ENCODE measurements at places on chromosomes 16 and 17.

DNA sequence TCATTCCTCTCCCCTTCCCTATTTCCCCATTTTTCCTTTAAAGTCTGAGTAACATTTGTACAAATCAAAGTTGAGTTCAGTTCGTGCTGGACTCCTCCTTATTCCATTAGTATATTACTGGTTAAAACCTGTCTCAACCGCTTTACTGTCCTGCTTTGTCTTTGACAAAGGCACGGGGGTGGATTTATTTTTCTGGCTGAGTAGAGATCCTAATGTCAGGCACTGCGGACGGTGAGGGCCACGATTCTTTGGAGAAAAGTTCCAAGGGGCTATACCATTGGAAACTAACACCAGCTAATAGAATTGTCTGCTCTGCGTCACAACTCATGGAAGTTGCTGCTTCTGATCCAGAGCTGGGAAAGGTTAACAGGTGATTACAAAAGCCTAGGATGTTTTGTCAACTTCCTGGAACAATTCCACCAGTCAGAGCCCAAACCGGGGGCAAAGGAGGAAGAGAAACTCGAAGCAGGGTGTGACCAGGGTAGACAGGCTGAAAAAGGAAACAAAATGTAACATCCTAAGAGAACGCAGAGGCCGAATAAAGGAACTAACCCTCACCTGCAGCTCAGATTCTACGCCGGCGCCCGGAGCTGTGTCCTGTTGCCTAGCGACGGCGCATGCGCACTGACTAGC is 12.4 kb downstream of the TAT start:
- no peak for DNase-seq

- DNase-seq, result no peak
Observed at GRCh38 chr16:81116285-81116684, 20.1 kb upstream of the GCSH start.

DNA sequence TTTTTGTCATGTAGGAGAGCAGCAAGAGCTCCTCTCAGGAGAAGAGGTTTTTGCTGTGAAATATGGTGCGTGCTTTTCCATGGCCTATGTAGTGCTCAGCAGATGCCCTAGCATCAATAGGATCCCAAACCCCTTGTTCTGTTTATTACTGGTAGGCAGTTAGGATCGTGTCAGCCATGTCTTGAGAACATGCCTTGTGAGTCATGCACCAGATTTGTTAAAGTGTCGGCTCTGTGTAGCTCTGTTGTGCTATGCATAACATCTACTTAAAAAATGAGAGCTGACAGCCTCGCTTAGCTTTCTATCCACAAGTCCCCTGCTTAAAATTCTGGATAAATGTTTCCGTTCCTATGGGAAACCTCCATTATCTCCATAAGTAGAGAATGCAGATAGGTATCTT is 4.4 kb upstream of the EIF4A3 start:
- no peak for DNase-seq

DNA sequence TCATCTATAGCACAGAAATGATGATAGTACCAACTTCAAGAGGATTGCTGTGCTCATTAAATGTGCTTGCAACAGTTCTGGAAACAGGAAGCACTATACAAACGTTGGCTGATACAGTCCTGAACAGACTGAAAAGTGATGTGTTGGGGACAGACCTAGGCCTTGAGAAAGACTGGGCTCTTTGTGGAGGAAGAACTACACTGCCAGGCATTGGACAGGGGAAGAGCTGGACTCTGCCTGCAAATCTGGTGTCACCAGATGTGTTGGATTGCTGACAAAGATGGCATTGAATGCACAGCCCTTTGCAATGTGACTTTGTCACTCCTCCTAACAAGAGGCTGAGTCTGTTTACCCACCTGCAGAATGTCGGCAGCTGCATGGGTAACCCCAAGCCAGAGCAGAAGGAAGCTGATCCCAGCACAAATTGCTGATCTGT is 12.4 kb upstream of the ST6GALNAC2 start:
- no peak for DNase-seq

- no peak for DNase-seq
Observed at GRCh38 chr16:6247775-6248174, 1084.9 kb upstream of the RBFOX1 start.

- DNase-seq, result no peak
Observed at GRCh38 chr17:46028374-46028773, 29.3 kb downstream of the STH start.

DNA sequence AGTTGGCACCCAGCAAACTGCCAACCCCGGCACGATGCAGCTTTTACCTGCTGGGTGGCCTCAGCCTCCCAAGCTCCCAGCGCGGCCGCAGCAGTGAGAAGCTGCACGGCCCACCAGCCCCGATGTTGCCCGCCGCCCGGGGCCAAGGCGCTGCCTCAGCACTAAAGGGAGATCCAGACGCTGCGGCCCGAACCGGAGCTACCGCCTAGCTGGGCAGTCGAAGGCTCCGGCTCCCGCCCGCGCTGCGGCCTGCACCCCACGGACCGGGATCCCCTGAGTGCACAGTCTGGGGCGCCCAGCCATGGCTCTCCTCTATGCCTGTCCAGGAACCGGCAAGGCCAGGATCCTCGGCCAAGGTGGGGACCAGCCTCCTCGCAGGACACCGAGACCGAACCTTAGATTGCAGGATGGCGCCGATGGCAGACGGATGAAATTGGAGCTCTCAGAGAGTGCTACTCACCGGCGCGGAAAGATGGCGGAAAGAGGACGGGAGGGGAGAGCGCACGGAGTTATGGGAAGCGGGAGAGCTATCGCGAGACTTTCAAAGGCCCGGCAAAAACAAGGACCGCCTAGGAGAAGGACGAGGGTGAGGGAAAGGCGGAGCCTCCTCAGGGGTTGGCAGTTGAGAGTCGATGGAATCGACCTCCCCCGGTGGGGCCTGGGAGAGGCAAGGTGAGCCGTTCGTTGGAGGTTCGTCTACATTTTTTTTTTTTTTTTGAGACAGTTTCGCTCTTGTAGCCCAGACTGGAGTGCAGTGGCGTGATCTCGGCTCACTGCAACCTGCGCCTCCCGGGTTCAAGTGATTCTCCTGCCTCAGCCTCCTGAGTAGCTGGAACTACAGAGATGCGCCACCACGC is at the start of gene RPS15A:
Gene RPS15A (minus strand): TSS at position 485 of the 857 bp plus-strand sequence. CDS start 1,221 bp downstream, outside the sequence.
- peak; percentile 98 for DNase-seq

- DNase-seq, result no peak
Observed at GRCh38 chr16:84056933-84057332, 14.3 kb upstream of the SLC38A8 start.

DNA sequence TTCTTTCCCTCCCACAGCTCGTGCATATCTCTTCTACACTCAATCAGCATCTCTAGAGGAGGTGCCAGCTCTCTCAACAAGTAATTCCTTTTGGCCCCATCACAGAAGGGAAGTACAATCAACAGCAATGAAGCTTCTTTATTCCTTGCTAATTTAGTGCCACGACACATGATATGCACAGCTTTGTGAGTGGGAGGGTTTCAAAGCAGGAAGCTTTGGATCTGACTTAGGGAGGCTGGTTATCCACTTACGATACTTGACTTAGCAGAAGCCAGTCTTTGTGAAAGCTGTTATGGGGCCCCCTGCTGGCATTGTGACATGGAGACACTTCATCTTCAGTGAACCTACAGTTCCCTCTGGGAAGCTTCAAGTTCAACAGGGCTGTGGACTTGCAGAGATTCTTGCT is 81.0 kb downstream of the TMEM100 start:
- no peak for DNase-seq

DNA sequence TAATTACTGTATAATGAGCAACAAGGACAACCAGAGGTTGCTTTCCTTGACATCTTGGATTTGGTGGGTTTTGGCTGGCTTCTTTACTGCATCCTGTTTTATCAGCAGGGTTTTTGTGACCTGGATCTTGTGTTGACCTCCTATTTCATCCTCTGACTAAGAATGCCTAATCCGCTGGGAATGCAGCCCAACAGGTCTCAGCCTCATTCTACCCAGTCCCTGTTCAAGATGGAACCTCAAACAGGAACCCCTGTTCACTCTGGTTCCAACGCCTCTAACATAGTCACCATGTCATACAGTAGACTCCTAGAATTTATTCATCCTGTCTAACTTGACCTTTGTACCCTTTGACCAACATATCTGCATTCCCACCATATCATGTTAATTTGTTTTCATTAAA is 183.8 kb upstream of the SOX9 start:
- no peak for DNase-seq

DNA sequence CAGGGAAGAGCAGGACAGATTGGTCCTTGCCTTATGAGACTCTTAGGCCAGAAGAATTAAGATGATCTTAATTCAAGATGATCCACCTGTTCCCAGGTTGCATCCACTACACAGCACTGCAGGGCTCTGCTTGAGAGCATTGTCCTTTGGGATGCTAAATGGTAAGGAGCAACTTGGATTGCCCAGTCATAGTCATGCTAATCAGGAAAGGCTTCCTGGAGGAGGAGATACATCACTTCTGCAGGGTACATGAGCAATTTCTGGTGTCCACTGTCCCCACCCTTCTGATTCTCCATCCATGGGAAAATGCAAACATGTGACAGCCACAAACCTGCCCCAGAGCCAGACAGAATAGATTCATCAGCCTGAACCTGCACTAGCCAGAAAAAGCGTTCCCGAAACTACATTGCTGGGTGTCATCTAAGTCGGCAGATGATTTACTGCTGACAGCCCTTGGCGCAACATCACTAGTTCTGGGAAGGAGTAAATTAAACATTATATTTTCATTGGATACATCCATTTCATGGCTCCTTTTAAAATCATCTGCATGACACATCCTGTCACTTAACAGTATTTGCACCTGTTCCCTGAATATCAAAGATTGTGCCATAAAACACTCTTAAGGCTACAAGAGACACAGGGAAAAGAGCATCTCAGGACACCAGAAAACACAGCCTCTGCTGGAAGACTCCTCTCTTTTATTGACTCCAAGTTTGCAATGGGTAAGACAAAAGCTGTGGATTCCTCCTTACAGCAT is 282.2 kb downstream of the MAF start:
- no peak for DNase-seq

GRCh38 chr16:11333702-11334101 is 11.6 kb upstream of the RMI2 start:
- no peak for DNase-seq

DNA sequence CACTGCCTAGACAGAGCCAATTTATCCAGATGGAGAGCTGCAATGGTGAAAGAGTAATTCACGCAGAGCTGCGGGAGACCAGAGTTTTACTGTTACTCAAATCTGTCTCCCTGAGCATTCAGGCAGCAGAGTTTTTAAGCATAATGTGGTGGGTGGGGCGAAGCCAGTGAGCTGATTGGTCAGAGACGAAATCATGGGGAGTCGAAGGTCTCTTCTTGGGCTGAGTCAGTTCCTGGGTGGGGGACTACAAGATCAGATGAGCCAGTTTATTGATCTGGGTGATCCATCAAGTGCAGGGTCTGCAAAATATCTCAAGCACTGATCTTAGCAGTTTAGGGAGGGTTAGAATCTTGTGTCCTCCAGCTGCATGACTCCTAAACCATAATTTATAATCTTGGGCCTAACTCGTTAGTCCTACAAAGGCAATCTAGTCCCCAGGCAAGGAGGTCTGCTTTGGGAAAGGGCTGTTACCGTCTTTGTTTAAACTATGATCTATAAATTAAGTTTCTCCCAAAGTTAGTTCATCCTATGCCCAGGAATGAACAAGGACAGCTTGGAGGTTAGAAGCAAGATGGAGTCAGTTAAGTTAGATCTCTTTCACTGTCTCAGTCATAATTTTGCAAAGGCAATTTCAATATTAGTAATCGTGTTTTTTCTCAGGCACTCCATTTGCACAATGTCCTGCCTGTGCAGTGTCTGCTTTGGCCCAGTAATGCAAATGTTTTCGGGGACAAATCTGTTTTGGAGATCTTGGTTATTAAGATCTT is 27.0 kb downstream of the PIGL start:
- DNase-seq, result no peak

GRCh38 chr16:142405-142967 is 4.0 kb upstream of the NPRL3 start:
- no peak for DNase-seq

- DNase-seq, result no peak
Observed at GRCh38 chr16:87993901-87994300, 42.7 kb downstream of the BANP start.

- DNase-seq, result no peak
Observed at GRCh38 chr17:69142175-69142802, 594 bp upstream of the ABCA6 start.

DNA sequence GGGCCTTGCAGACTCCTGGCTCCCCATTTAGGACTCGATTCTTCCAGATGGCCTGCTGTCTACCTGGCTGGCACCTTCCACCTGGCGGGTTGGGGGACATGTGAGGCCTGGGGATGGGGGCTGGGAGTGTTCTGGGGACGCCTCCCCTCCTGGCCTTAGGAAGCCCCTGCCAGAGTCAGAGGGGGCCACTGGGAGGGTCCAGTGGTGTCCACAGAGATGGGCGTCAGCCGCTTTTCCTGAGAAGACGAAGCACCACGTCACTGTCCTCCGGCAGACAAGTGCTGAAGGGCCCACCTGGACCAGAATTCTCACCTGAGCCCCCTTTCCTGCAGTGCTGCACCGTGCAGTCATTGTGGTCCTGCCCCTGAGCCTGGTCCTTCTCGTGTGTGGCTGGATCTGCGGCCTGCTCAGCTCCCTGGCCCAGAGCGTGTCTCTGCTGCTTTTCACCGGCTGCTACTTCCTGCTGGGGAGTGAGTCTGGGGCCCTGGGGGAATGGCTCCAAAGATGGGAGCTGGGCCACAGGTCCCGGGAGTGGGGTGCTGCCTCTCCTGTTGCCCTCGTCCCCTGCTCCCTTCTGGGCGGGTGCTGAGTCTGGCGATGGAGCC is 2.9 kb downstream of the TMEM235 start:
- no peak for DNase-seq

- no peak for DNase-seq
Observed at GRCh38 chr17:64216000-64216337, 47.1 kb downstream of the TEX2 start.

DNA sequence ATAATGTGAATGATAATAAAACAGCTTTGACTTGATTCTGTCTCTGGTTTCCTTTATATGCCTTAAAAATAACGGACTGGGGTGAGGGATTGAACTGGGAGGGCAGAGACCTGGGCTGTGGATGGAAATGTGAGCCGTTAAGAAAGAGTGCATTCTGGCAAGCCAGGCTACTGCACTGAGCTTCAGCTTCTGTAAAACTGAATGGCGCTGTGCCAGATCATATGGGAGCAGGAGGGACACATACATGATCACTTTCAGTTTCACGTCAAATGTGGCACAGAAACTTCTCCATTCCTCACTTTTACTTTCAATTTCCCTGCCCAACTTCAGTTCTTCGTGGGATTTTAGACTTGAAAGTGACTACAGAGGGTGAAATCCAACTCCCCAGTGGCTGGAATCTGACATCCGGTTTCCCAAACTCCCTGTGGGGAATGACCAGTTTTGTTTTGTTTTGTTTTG is 1.1 kb downstream of the MT2A start:
- DNase-seq, result no peak

DNA sequence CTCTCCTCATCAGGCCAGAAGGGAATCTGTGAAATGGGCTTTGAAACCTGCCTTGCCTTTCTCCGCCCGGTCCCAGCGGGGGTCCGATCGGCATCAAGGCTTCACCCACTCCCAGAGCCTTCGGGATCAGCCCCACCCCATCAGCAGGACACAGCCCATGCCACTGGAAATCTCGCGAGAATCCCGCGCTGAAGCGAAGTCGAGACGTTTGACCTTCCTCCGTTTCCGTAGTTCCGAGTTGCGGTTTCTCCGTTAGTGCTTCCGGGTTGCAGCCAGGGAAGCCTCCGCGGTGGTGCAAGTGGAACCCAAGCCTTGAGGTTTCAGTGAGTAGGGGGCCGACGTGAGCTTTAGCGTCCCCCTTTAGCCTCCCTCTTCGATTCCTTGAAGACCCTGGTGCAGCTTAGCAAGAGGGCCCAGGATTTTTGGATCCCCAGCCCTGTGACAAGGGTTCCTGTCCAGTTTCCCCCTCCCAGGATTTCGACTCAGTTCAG is at the start of gene COASY:
Gene COASY (plus strand): TSS at position 252 of the 491 bp plus-strand sequence. CDS start 475 bp downstream, outside the sequence.
- peak; percentile 98 for DNase-seq

GRCh38 chr17:35097776-35098175 is 21.9 kb downstream of the RAD51D start:
- no peak for DNase-seq
